ENCODE measurements at places on chromosomes 2 and 18.

- DNase-seq = no peak
These were observed 81.9 kb upstream of the ZNF397 start for GRCh38 chr18:35158728-35159450.

GRCh38 chr2:177612659-177613058 is 220.1 kb downstream of the AGPS start:
- no peak for DNase-seq

DNA sequence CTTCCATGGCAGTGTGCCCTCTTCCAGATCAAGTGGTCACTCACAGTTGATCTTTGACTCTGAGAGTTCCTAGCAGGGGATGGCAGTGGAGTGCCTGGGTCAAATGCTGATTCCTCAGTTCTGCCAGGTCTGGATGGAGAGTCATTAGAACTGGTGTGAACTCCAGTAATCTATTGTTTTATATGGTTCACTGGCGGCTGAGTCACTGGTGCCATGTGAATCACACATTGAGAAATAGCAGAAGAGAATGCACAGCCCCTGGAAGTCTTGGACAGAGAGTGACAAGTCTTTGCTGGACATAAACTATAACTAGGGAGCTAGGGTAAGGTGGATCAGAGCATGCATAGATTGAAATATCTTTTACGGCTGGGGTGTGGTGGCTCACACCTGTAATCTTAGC is 86.9 kb downstream of the EIF2AK3 start:
- DNase-seq = no peak

DNA sequence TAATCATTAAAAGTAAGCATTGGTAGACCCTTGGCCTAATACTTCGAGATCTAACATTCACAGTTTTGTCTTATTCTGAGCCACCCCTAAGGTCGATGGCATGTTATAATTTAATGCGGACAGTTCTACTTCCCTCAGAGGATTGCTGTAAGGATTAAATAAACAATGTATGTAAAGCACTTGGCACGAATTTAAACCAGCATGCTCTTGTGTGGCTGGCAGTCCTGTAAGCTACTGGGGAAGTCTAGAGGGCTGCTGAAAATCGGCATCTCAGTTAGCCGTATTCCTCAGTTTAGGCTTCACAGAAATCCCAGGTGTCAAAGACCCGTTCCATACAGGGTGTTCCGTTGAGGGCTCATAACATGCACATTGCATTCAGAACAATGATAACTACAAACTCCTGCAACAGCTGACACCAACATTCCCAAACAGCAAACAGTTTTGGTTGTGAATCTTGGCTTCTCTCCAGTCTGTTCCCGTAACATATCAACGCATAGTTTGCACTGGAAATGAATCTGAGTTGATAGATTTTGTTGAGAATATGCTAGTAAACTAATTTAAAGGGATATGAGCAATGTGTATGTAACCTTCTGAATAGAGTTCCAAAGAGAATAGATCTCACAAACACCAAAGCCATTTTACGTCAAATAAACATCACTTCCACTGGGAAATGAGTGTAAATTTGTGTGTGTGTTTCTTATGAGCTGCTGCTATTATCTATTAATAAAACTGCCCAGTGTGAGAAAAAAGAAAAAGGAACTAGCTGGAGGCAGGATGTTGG is 52.2 kb upstream of the ACKR3 start:
- DNase-seq = no peak

- DNase-seq = peak; percentile 6
These were observed 116.9 kb downstream of the EPHA4 start for GRCh38 chr2:221455214-221455613.

DNA sequence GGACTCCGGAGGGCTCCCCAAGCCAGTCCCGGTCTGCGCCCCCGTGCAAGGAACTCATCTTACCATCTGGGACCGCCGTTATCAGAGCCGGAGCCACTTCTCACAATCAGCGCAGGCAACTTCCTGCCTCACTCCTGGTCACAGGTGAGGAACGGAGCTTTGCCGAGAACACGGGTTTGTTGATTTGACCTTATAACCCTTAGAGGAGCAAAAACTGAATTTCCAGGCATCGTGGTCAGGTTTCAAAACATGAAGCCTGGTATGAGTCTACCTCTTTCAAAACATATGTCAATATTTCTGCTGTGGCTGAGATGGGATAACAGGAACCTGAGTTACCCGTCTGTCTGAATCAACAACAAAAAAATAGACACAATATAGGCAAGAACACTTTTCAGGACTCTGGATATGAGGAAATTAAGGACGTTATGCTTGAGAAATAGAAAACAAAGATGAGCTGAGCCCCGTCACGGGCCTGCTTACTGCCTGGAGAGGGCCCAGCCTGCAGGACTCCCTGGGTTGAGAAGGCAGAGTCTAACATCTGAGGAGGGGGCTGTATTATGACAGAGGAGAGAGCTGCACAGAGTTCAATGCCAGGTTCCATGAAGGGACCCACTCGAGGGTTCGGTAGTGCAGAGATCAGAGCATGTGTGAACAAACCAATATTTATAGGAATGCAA is 148.7 kb downstream of the NDUFA10 start:
- no peak for DNase-seq

DNA sequence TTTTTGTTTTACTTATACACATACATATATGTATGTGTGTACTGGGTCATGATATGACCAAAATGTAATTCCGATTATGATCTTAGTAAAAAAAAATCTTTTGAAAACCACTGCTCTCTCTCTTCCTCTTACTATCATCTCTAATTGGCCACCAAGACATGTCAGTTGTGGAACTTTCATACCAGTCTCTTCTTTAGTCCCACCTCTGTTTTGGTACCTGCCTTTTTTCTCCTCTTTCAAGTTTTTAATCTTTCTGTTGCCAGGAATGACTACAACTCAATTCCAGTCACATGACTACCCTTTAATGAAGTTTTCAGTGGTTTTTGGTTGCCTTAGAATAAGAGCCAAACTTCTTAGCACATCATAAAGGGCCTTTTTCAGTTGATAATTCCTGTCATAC is 17.1 kb downstream of the RBM44 start:
- DNase-seq = no peak
